ENCODE measurements at places on chromosomes 4 and X.
A peak's percentile ranks its signal among the peaks of the same experiment; 100 is the strongest.

GRCh38 chr4:88147799-88148217 is 10.6 kb downstream of the ABCG2 start:
- DNase-seq, result no peak

DNA sequence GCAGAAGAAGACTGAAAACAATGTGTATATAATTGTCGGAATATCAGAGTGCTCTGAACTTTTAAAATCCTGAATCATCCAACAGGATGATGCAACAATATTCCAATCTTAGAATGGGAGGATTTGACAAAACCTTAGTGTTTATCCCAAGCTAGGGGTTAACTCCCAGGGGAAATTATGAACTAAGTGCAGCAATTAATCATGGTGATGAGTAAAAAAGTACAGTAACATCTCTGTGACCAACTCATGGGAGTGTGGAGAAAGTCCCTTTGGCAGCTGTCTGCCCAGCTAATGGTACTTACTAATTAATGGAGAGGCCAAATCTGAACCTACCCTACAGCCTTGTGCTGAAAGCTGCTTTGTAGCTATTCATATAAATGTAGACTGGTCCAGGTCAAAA is 257.6 kb upstream of the DDX53 start:
- no peak for DNase-seq

DNA sequence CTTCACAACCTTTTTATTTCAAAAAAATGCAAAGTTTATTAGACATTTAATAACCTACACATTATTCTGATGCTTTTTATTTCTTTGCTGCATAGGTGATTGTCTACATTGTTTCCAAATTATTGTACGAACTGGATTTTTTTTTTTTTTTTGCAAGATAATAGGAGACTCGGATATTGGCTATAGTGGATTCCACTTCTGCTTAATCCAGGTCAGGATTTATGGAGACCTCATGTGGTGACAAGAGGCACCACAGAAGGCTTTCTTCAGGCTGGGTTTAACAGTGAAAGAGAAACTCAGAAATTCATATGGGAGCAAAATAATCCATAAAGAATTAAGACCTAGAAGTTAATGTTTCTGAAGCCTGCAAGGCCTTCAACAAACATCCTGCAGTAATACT is 2.4 kb upstream of the SLIT2 start:
- DNase-seq, result no peak

- DNase-seq, result no peak
Observed at GRCh38 chr4:1240721-1241465, 8.0 kb downstream of the CTBP1 start.

GRCh38 chr4:1348014-1348513 is 1.1 kb downstream of the UVSSA start:
- no peak for DNase-seq

DNA sequence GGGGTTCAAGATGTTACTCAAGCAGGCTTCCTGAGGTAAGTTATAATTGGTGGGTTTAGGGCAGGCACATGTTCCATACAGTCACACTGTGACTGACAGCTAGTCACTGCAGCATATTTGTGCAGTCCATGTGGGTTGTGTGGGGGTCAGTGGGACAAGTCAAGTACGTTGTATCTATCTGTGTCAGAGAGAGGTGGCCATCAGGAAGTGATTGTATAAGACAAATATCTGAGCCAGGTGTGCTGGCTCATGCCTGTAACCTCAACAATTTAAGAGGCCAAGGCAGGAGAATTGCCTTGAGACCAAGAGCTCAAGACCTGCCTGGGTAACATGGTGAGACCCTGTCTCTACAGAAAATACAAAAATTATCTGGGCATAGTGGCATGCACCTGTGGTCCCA is 509.3 kb downstream of the CENPC start:
- DNase-seq, result no peak

DNA sequence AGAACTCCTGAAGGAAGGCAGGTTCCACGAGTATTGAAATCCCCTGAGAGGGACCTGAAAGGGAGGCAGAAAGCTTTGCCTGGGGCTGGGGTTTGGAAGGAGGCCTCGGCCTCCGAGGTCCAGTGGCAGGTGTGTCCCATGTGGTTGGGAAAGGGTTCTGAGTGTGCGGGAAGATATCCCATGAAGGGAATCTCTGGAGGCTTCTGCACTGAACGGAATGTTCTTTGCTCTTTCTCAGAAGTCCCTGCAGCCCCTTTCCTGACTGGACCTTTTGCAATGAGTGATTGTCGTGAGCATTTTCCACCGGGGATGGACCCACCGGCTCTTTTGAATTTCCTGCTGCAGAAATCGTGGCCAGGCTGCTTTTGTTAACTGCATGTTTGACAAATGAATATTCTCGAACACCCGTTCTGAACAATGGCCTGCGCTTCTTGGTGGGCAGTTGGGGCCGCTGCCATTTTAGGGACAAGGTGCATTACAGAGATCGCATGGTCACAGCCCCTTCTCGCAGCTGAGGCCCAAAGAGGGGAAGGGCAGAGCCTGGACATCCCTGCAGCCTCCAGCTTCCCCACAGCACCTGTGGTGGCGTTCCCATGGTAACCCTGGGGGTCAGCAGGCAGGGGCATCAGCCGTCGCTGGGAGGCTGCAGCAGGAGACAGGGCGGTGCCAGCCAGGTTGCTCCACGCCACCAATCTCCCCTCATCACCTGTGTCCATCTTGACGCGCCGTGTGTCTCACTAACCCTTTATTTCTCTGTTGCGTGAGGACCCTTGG is 18.3 kb upstream of the HTRA3 start:
- no peak for DNase-seq

- DNase-seq, result no peak
Observed at GRCh38 chr4:152509595-152510225, 26.2 kb downstream of the FBXW7 start.

DNA sequence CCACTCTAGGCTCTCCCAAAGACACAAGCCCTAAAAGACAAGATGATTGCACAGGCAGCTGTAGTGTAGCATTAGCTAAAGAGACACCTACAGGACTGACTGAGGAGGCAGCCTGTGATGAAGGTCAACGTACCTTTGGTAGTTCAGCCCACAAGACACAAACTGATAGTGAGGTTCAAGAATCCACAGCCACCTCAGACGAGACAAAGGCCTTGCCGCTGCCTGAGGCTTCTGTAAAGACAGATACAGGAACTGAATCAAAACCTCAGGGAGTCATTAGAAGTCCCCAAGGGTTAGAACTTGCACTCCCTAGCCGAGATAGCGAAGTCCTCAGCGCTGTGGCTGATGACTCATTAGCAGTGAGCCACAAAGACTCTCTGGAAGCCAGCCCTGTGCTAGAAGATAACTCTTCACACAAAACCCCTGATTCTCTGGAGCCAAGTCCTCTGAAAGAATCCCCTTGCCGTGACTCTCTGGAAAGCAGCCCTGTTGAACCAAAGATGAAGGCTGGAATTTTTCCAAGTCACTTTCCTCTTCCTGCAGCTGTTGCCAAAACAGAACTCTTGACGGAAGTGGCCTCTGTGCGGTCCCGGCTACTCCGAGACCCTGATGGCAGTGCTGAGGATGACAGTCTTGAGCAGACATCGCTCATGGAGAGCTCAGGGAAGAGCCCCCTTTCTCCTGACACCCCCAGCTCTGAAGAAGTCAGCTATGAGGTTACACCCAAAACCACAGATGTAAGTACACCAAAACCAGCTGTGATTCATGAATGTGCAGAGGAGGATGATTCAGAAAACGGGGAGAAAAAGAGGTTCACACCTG is 306.3 kb downstream of the ANK2 start:
- peak; percentile 63 for DNase-seq

DNA sequence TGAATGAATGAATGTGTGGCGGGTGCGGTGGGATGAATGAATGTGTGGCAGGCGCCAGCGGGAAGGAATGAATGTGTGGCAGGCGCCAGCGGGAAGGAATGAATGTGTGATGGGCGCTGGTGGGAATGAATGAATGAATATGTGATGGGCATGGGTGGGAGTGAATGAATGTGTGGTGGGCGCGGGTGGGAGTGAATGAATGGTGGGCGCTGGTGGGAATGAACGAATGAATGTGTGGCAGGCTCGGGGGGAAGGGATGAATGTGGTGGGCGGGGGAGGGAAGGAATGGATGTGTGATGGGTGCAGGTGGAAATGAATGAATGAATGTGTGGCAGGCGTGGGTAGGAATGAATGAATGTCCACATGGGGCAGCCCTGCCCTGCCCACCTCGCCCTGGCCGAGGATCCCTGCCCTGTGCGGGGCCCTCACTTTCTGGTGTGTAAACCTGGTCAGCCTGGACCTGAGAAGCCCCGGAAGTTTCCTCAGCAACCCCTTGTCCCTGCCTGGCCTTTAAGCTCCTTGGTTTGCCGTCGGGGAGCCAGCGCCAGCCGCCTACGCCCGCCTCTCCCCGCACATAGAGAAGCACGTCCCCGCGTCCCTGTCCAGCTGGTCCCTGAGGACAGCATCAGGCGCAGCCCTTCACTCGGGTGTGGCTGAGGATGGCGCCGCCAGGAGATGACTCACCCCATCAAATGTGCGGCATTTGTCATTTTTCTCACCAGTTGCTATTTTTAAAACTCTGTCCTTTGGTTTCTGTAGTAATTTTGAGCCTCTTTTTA is 112.8 kb upstream of the LRPAP1 start:
- no peak for DNase-seq

- no peak for DNase-seq
Observed at GRCh38 chr4:53748328-53748772, 157.1 kb upstream of the LNX1 start.

- no peak for DNase-seq
Observed at GRCh38 chrX:110836982-110837381, 41.4 kb upstream of the CHRDL1 start.

- DNase-seq, result no peak
Observed at GRCh38 chr4:54662901-54663585, 5.3 kb downstream of the KIT start.

DNA sequence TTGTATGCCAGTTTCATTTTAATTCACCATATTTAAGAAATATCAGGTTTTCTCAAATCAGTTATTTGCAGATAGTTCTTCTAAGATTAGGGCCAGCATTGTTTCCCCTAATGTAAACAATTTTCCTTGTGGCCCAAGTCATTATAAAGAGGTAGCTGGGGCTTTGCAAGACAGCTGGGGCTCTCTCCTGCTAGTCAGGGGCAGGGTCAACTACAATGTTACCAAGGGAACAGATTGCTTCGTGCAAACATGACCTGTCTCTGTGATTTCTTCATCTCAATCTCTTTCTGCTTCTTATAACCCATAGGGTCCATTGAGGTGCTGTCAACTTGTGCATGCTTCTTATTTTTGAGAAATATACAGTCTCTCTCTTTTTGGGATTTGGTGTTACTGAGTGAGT is 12.1 kb downstream of the ARMCX6 start:
- DNase-seq, result no peak

GRCh38 chr4:76628251-76628650 is 193.2 kb downstream of the SHROOM3 start:
- DNase-seq, result no peak

GRCh38 chr4:98802770-98803198 is 126.1 kb downstream of the EIF4E start:
- no peak for DNase-seq

DNA sequence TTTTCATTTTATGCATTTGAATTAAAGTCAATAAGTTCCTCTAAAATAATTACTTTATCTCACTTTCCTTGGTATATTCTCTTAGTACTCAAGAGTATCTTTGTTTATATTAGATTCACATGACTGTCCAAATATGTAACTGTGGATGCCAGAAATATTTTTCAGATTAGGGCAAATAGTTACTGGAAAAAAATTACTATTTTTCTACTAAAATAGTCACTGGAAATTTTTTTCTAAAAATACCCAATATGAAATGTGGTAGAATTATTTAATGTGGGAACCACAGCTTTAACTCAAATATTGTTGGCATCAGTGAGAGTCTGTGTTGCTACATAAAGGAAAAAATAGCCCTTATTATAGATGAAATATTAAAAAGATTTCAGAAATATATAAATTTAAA is 70.4 kb upstream of the NMU start:
- DNase-seq, result no peak

GRCh38 chr4:186931519-186931918 is 207.9 kb upstream of the FAT1 start:
- DNase-seq, result no peak

DNA sequence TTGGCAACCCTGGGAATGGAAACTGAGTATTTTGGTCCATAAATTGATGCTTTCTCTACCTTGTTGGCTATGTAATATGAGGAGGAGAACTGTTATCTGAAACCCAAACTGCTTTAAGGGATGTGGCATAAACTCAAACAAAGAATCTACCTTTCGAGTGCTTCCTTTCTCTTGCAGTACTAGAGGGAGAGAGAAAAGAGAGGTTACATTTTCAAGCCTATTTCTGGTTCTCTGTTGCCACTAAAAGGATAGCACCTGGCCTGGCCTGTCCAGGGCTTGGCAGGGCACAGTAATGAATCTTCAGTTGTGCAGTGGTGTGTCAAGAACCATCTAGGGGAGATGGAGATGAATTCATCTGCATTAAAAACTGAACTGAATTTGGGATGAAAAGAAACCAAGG is 308.6 kb downstream of the PTTG2 start:
- no peak for DNase-seq

DNA sequence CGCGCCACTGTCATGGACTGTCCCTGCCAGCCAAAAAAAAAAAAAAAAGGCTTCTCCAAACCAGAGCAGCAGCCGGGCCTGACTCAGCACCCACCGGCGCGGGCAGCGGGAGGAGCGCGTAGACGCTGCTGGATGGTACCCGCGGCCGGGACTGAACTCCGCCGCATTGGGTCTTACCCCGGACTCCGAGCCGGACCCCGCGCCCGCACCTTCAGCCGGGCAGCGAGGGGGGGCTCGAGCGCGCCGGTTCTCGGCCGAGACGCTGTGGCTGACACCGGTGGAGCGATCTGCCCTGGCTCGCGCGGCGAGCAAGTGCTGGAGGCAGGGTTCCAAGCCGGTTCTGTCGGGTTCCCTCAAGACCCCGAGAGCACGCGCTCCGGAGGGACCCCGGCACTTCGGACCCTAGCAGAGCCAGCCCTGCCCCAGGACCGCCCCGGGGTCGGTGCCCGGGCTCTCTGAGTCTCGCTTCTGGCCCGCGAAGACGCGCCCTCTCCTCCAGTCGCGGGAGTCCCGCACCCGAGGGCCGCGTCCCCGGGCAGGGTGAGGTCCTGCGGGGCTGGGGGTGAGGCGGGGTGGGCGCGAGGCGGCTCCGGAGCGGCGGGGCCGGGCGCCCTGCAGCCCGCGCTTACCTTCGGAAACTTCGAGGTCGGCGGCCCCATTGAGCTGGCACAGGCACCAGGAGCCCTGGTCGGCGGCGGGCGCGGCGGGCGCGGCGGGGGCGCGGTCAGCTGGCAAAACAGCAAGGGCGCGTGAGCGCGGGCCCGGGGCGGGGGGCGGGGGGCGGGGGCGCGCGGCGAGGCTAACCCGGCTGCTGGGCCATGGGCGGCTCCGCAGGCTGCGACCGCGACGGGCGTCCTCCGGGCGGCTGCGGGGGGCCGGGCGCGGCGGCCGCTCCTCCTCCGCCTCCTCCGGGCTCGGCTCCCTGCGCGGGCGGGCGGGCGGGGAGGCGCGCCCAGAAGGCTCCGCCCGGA is 11.8 kb upstream of the MAN2B2 start:
- no peak for DNase-seq
